ENCODE measurements at places on chromosomes 6 and 20. TPM values are rescaled to one million over a fixed set of nuclear protein-coding genes. Genes with fewer than 3 reads are reported as not detected.

OLIG3 gene
- not detected for total RNA-seq

PARD6B gene
- total RNA-seq, result 2.6 TPM

ENPP3 gene
- total RNA-seq, result not detected

KIF25 gene
- total RNA-seq, result not detected

CPNE5 gene
- 0.63 TPM for total RNA-seq

MLN gene
- not detected for total RNA-seq

ROS1 gene
- not detected for total RNA-seq

WFDC5 gene
- not detected for total RNA-seq

ZNF165 gene
- total RNA-seq, result 0.26 TPM

Data from Karpas-422 (cell line).